ENCODE measurements at places on chromosomes 6 and 20.

GRCh38 chr6:140069576-140069975 lies 695.1 kb upstream of the CITED2 start:
- peaks cover 9% of the 10 kb centered on the region for H3K4me1 ChIP-seq
- no peak overlapping the region for H3K27ac ChIP-seq
- H3K36me3 ChIP-seq: no peaks in the 10 kb centered on the region
- no peak for DNase-seq
- no peaks in the 10 kb centered on the region for H3K27me3 ChIP-seq

GRCh38 chr6:100877851-100878250 lies 3.3 kb downstream of the ASCC3 start:
- H3K27me3 ChIP-seq: no peaks in the 10 kb centered on the region
- no peak overlapping the region for H3K4me3 ChIP-seq
- no peak for DNase-seq
- peaks cover 16% of the 10 kb centered on the region for H3K4me1 ChIP-seq
- H3K27ac ChIP-seq: no peak overlapping the region

- no peaks in the 10 kb centered on the region for H3K4me1 ChIP-seq
- DNase-seq: no peak
- H3K36me3 ChIP-seq: no peaks in the 10 kb centered on the region
- no peaks in the 10 kb centered on the region for H3K27me3 ChIP-seq
Measured at GRCh38 chr6:163776906-163777686, 362.6 kb downstream of the QKI start.

DNA sequence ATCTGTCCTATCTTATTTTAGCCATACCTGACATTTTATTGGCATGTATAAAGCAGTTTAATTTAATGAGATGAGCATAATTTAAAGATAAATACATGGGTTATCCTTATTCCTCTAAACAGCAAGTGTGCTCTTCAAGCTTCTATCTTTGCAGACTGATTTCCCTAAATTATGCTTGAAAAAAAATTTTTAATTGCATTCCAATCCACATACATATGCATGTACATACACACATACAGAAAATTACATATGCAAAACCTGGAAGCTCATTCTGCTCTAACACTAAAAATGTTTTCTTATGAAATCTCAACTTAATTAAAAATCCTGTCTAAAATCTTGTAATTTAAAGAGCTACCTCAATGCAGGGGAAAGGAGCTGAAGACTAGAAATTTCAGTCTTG lies 35.3 kb downstream of the FKBP1C start:
- H3K4me3 ChIP-seq: no peak overlapping the region
- no peaks in the 10 kb centered on the region for H3K4me1 ChIP-seq
- no peaks in the 10 kb centered on the region for H3K36me3 ChIP-seq
- no peaks in the 10 kb centered on the region for H3K27me3 ChIP-seq

DNA sequence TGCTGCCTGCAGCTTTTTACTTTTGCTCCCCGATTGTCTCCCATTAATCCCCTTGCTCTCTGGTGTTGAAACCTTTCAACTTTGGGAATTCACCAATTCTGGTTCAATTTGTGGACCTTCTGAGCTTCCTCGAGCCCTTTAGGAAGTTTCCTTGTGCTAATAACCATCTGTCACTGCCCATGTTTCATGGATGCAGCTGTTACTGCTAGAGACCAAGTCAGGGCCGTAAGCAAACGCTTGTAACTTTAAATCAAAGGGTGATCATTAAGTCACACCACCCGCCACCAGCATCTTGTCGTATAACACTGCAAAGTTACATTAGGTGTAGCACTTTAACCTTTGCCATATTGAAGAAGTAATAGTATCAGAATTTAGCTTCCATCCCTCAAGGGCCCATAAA lies 268.3 kb upstream of the SASH1 start:
- no peaks in the 10 kb centered on the region for H3K36me3 ChIP-seq
- no peak overlapping the region for H3K27ac ChIP-seq
- no peaks in the 10 kb centered on the region for H3K27me3 ChIP-seq
- H3K4me3 ChIP-seq: no peak overlapping the region
- no peak for DNase-seq
- H3K4me1 ChIP-seq: no peaks in the 10 kb centered on the region

- H3K4me1 ChIP-seq: no peaks in the 10 kb centered on the region
- H3K36me3 ChIP-seq: no peaks in the 10 kb centered on the region
- no peak overlapping the region for H3K27ac ChIP-seq
- no peak overlapping the region for H3K4me3 ChIP-seq
Measured at GRCh38 chr6:98027898-98028297, 744.9 kb upstream of the MMS22L start.

- H3K27ac ChIP-seq: no peak overlapping the region
- no peaks in the 10 kb centered on the region for H3K36me3 ChIP-seq
- DNase-seq: no peak
- no peaks in the 10 kb centered on the region for H3K4me1 ChIP-seq
- H3K4me3 ChIP-seq: no peak overlapping the region
Measured at GRCh38 chr6:16006681-16007080, 122.2 kb upstream of the MYLIP start.

GRCh38 chr6:113731541-113731940 lies 125.6 kb upstream of the MARCKS start:
- no peak overlapping the region for H3K4me3 ChIP-seq
- no peak for DNase-seq
- H3K36me3 ChIP-seq: no peaks in the 10 kb centered on the region
- H3K4me1 ChIP-seq: peaks cover 3% of the 10 kb centered on the region
- no peaks in the 10 kb centered on the region for H3K27me3 ChIP-seq

GRCh38 chr6:36020154-36020553 lies 4.3 kb downstream of the SLC26A8 start:
- DNase-seq: no peak
- H3K4me3 ChIP-seq: no peak overlapping the region

DNA sequence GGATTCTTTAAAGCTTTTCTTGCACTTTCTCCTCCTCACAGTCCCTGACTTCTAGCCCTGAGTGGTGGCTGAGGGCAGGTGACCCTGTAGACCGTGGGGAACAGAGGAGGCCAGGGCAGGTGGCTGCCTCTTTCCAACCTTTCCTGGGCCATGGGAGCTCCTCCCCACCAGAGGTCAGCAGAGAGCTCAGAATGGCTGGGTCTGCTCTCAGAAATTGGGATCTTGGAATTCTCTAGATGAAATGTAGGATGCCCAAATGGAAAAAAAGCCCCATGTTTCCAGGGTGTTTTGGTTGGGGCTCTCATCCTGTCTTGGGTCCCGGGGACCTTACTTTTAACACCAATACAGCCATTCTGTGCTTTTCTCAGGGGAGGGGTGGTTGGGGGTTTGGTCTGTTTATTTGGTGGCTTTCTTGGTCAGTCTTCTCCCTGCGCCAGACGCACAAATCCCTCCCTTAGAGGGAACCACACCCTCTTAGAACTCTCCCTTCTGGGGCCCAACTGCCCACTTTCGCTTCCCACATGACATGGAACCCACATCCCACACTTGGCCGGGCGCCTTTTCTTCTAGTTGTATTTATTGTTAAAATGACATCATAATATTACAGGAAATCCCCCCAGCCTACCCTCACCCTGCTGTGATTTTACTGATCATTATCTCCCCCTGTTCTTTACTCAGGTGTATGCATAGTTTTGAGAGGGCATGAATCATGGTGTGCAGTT lies 17.9 kb downstream of the GNAS start:
- no peak for DNase-seq
- H3K27me3 ChIP-seq: no peaks in the 10 kb centered on the region
- H3K4me3 ChIP-seq: no peak overlapping the region

DNA sequence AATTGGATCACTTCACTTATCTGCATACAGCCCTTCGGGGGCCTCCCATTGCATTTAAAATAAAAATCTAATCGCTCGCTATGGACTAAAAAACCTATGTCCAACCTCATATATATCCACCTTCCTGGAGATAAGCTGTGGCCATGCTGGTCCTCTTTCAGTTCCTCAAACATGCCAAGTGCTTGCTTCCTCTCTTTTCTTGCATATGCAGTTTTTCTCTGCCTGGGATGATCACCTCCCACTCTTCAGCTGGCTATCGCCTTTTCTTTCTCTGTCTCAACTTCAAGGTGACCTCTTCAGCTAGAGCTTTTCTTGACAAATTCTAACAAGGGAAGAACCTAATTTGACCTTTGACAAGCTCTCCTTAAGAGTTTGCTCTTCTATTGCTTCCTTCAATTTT lies 5.6 kb upstream of the TFB1M start:
- no peaks in the 10 kb centered on the region for H3K4me1 ChIP-seq
- H3K36me3 ChIP-seq: no peaks in the 10 kb centered on the region
- H3K4me3 ChIP-seq: no peak overlapping the region

DNA sequence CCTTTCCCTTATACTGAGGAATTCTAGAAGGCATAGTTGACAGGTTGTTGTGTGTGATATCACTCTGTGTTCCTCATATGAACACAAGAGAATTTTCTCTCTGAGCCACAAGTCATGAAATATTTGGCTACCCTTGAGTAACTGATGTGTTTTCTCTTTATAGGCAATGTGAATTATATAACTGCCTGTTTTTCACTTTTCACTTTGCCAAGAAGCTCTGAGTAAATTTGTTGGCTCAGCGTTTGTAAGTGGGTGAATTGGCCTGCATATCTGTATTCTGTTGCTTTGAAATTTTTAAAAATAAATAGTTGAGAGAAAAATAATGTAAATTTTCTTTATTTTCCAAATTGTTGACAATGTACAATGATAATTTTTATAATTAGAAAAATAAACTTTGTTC lies 5.2 kb upstream of the BTBD9 start:
- H3K4me1 ChIP-seq: peaks cover 6% of the 10 kb centered on the region
- H3K27ac ChIP-seq: no peak overlapping the region
- peaks cover 3% of the 10 kb centered on the region for H3K36me3 ChIP-seq
- no peak for DNase-seq
- H3K27me3 ChIP-seq: no peaks in the 10 kb centered on the region
- H3K4me3 ChIP-seq: no peak overlapping the region

GRCh38 chr6:84123186-84123585 lies 89.6 kb downstream of the MRAP2 start:
- no peaks in the 10 kb centered on the region for H3K27me3 ChIP-seq
- no peaks in the 10 kb centered on the region for H3K36me3 ChIP-seq
- no peak overlapping the region for H3K4me3 ChIP-seq
- H3K4me1 ChIP-seq: no peaks in the 10 kb centered on the region
- DNase-seq: no peak

- H3K4me1 ChIP-seq: peaks cover 8% of the 10 kb centered on the region
- H3K4me3 ChIP-seq: no peak overlapping the region
- H3K27ac ChIP-seq: no peak overlapping the region
Measured at GRCh38 chr6:87723170-87724078, 21.4 kb upstream of the AKIRIN2 start.

DNA sequence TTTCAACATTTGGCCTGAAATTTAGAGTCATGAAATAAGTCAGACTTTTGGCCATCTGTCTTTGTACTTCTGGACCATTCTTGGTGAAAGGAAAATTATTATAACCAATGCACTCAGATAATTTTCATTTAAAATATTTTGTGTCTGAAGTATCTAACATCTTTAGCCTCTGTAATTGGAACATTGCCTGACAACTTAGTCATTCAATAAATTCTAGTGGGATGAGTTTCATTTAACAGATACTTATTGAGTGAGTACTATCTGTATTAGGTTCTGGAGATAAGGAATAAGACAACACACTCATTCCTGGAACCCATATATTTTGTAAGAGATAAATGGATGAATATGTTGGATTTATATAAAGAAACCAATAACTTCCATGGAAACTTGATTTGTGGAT lies 536.0 kb downstream of the BCKDHB start:
- H3K36me3 ChIP-seq: no peaks in the 10 kb centered on the region
- H3K4me1 ChIP-seq: peaks cover 10% of the 10 kb centered on the region
- no peak overlapping the region for H3K27ac ChIP-seq
- no peak overlapping the region for H3K4me3 ChIP-seq
- no peak for DNase-seq

DNA sequence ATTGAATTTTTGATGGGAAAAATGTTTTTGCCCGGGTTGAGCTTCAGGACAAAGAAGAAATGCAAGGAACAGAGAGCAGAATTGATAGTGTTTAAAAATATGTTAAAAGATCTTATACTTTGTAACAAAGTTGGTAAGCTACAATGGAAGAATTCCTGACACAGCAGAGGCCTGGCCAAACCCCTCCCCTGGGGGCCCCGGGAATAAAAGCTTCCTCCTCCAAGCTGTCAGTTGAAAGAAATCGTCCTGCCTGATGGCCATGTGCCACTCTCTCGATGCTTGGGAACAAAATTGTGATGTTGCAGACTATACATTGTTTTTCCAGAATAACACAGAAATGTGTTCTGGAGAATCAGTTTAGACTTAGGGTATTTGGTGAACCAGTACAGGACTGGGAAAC lies 14.2 kb upstream of the TOX2 start:
- no peaks in the 10 kb centered on the region for H3K27me3 ChIP-seq
- H3K4me3 ChIP-seq: no peak overlapping the region
- H3K27ac ChIP-seq: no peak overlapping the region
- no peaks in the 10 kb centered on the region for H3K4me1 ChIP-seq

- H3K27ac ChIP-seq: no peak overlapping the region
- no peak for DNase-seq
- H3K4me1 ChIP-seq: no peaks in the 10 kb centered on the region
- no peaks in the 10 kb centered on the region for H3K27me3 ChIP-seq
- no peaks in the 10 kb centered on the region for H3K36me3 ChIP-seq
Measured at GRCh38 chr6:169370666-169371343, 117.2 kb upstream of the THBS2 start.

- no peak for DNase-seq
- no peaks in the 10 kb centered on the region for H3K4me1 ChIP-seq
- H3K4me3 ChIP-seq: no peak overlapping the region
Measured at GRCh38 chr6:32941214-32941768, 463 bp upstream of the HLA-DMB start.
